Urinary bladder (tissue), 4 donors: ENCODE measurements at places on chromosomes 1 and 21. TPM values are rescaled to one million over a fixed set of nuclear protein-coding genes. Genes with fewer than 3 reads are reported as not detected.

ABCA4 gene
- 0.90 TPM for total RNA-seq

GRCh38 chr1:109659145-109659544, 3.2 kb downstream of the GSTM4 start:
- no peak for DNase-seq

COL24A1 gene
- total RNA-seq: 13.7 TPM

DNA sequence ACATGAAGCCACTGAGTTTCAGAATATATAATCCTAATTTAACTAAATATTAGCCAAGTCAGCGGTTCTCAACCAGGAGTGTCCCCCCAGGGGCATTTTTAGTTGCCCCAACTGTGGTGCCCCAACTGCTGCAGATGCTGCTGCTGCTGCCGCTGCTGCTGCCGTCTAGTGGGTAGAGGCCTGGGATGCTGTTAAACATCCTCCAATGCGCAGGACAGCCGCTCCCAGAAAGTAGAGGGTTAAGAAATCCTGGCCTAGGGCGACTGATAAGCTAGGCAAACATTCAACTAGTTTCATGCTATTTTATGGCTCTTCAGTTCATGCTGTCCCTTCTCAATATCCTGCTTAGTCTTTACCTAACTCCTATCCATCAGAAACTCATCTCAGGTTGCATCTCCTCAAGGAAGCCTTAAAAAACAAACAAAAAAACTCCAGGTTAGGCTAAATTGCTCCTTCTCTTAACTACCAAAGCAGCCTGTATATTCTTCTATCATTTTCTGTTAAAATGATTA, 9.9 kb upstream of the DCAF6 start:
- DNase-seq: no peak

DNA sequence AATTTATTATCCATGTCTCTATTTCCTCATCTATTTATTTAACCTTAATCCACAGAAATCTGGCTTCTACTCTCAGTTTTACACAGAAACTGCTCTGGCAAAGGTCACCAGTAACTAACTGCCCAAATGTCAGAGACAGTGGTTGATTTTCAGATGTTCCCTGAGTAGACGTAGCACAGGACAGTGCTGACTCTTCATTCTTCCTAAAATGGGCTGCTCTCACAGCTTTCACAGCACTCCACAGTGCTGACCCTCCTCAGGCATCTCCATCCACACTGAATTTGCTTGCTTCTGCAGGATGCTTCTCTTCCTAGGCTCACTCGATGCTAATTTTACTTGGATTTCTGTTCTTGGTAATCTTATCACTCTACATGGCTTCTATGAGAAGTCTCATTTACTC, 508.2 kb upstream of the ZRANB2 start:
- DNase-seq: no peak

- no peak for DNase-seq
These were observed 205.4 kb upstream of the FMN2 start for GRCh38 chr1:239886266-239886665.

UBR4 gene
- 118 TPM for total RNA-seq

DNA sequence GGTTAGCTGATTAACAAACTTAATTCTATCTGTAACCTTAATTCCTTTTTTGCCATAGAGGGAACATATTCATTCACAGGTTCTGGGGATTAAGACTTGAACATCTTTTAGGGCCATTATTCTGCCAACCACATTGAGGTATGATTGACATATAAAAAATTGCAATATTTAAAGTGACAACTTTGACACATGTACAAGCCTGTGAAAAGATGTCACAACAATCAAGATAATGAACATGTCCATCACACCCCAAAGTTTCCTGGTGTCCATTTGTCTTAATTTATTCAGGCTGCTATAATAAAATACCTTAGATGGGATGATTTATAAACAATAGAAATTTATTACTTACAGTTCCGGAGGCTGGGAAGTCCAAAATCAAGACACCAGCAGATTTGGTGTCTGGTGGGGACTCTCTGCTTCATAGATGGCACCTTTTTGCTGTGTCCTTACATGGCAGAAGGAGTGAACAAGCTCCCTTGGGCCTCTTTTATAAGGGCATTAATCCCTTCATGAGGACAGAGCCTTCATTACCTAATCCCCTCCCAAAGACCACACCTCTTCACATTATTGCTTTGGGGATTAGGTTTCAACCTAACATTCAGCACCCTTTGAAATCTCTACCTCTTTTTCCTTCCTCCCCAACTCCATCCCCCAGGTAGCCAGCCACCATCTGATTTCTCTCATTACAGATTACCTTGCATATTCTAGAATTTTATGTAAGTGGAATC, 33.0 kb upstream of the TP53BP2 start:
- DNase-seq: no peak

GRCh38 chr1:21573971-21574465, 64.8 kb downstream of the ALPL start:
- DNase-seq: peak; percentile 45

LRRC38 gene
- 0.53 TPM for total RNA-seq

- DNase-seq: no peak
These were observed 28.7 kb upstream of the DISP1 start for GRCh38 chr1:222786121-222786520.

DNA sequence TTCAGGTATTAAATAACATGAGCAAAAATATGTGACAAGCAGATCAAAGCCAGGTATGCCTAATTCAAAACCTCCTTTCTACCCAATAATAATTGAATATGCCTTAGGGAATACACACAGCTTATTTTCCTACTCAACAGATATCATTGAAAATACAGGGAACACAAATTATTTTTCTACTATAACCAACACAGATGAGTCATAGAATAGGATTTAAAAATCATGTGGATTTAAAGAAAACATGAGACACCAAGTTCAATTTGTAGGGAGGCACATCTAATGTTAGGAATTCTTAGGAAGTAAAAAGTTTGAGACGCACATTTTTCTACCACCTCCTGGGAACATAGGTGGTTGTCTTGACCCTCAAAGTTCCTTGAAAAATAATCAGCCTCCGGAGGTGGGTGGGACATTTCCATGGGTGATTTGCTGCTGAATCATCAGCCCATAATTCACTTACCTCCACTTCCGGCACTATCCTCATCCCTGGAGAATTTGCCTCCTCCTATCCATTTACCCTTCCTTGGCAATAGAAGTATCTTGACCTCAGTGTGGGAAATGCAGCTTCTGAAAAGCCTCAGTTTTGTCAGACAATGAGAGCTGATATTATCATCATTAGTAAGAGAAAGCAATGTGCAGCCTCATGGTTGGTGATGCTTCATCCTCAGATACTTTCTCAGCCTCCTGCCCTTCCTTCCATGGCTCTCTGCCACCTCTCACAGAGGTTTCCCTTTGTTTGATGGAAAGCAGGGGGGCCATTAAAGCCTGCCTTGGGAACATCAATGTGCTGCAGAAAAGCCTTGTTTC, 33.5 kb upstream of the RGS4 start:
- no peak for DNase-seq

DNA sequence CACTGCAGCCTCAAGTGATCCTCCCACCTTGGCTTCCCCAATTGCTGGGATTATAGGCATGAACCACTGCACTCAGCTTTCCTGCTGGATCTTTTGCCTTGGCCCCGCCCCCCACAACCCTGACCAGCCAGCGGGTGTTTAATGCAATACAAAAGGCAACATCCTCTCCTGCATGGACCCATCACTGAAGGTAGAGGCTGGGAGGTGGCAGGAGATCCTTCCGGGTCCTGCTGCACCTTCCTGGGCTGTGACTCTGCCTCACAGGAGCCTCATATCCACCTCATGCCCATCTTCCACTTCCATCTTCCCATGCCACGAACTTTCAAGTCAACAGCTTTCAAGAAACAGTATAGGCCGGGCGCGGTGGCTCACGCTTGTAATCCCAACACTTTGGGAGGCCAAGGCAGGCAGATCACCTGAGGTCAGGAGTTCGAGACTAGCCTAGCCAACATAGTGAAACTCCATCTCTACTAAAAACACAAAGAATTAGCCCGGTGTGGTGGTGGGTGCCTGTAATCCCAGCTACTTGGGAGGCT, 11.7 kb upstream of the WNT9A start:
- no peak for DNase-seq

GRCh38 chr1:174902531-174903099, 97.1 kb upstream of the CACYBP start:
- no peak for DNase-seq

GRCh38 chr1:79457562-79458224, 451.2 kb upstream of the ADGRL4 start:
- DNase-seq: no peak
